ENCODE measurements at places on chromosomes 12 and 14.
A peak's percentile ranks its signal among the peaks of the same experiment; 100 is the strongest.

DNA sequence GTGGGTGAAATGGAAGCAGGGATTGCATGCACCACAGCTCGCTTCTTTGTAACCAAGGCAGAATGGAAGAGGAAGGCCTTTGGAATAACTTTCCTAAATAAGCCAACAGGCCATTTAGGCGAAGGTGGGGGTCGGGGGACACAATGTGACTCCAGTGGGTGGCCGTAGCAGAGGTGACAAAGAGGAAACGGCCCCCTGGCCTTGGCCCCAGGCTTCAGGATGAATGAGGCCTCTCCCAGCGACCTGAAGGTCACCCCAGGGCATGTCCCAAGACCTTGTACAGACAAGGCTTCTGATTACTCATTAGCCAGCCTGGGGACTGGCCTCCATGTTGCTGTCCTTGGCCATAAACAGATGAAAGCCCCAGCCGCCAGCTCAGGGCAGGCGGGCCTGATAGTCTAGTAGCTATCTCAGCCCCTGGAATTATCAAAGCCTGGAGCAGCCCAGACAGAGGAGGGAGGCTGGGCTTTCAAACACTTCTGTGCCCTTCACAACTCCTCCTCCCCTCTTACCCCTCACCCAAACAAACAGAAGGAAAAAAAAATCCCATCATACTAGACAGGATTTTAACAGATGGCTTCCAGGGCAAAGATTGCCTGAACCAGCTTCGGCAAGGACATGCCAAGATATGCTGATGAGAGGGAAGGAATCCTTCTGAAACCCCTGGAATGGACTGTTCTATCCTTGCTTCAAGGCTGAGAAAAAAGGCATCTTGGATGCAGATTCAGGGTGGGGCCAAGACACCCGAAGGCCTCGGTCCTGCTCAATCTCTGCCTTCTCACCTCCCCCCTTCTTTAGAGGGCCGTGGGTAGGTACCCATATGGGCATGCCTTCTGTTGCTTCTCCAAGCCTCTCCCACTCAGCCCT lies 142.3 kb upstream of the PARP11 start:
- DNase-seq, result no peak

GRCh38 chr12:98799146-98799810 lies 154.2 kb downstream of the APAF1 start:
- no peak for DNase-seq

DNA sequence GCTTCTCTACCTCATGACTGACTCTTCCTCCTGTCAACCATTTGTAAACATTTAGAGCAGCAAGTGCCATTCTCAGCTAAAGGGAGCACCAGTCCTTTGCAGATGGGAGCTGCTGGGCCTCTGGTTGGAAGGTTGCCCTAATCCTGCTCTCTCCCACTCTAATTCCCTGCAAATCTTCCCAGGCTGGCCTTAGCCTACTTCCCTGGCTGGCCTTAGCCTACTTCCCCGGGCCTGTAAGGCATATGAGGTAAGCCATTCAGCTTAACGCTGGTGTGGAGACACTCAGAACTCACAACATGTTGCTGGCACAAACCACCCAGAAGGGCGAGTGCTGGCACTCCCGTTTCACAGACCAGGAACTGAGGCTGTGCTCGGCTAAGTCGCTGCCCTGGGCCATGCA lies 69.0 kb downstream of the CPSF2 start:
- no peak for DNase-seq

GRCh38 chr14:101962503-101962874 lies 1.9 kb upstream of the DYNC1H1 start:
- DNase-seq, result peak; percentile 93

- no peak for DNase-seq
Observed at GRCh38 chr12:60836651-60837050, 1240.8 kb downstream of the SLC16A7 start.

DNA sequence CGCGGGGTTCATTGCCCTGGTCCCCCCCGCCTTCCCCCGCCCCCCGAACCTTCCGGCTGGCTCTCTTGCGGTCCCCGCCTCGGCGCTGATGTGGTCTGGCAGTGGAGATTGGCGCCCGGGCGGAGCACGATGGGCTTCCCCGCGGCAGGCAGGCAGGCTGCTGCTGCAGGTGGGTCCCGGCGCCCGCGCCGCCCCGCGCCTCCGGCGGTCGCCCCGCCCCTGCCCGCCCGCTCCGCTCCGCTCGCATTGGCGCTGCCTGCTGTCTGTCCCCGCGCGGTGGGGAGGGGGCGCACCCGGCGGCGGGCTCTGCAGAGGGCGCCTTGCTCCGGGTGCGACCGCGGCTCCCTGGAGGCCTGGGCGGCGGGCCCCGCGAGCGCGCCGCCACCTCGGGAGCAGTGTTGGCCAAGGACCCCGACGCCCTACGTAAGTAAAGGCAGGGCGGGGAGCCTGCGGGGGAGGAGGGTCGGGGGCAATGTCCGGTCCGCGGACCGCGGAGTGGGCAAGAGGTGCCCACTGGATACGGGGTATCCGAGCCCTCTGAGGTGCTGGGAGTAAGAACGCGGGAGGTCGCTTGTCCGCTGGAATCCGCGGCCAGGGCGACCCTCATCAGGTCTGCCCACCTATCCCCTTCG lies at the start of gene AKAP5:
TSS of gene AKAP5 (plus strand) at position 309 of the 632 bp plus-strand sequence. CDS start 2,896 bp downstream, outside the sequence.
- DNase-seq, result peak; percentile 39

DNA sequence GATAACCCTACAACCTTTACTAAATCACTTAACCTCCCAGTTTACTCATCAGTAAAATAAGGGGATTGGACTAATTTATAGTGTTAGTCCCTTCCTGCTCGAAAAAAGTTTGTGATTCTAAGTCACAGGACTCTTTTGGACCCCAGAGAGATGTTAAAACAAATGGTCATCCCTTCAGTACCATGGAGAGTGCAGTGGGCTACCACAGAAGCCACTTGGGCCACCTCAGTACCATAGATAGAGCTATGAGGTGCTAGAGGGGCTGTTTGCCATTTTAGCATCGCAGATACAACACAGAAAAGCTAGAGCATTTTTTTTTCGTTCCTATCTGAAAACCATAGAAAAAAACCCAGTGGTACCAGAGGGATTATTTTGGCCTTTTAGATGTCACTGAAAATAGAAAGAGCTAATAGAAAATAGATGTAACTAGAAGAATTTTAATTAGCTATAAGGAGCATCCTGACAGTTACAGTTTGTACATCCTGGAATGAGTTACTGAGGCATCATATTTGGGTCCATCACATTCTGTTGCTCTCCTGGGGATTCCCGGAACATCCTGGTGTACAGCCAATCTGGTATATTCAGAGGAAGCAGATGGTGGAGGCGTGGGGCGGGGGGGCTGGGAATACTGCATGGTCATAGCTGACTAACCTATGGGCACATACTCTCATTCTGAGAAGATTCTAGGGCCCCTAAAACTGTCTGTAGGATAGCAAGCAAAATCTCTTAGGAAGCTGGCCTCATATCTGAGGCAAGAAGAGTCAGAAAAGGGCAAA lies 2.8 kb downstream of the ZNF219 start:
- DNase-seq, result peak; percentile 61

GRCh38 chr12:69059465-69060457 lies 126.8 kb upstream of the CPM start:
- DNase-seq, result peak; percentile 93

DNA sequence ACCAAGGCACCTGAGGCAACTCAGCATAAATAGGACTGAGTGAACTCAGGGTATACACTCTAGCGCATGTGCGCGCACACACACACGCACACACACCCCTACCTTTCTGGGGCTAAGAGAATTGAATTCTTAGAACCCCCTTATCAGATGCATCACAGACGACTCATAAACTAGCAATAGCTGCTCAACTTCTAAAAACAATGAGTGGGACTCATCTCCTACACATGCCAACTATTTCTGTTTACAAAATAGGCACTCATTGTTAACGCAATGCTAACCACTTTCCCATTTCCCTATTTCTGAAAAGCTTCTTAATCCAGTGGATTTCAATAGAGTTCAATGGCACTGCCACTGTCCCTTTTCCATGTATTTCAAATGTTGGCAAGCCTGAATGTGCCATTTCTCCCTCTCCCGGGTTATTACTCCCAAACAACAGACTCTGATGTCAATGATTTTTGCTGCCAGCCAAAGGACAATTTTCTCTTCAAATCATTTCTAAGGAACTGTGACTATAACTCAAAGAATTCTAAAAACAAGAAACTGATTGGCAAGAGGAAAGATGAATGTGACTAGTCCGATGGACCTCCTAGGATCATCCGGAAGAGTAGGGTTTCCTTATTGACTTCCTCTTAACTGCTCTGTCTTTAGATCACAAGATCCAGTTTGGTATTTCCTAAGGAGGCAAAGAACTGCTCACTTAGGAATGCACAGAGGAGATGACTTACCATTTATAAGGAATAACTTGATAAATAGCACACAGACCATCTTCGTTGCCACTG lies 48.8 kb downstream of the SLC38A1 start:
- peak; percentile 88 for DNase-seq

- DNase-seq, result no peak
Observed at GRCh38 chr12:14111230-14111865, 129.9 kb upstream of the GRIN2B start.

DNA sequence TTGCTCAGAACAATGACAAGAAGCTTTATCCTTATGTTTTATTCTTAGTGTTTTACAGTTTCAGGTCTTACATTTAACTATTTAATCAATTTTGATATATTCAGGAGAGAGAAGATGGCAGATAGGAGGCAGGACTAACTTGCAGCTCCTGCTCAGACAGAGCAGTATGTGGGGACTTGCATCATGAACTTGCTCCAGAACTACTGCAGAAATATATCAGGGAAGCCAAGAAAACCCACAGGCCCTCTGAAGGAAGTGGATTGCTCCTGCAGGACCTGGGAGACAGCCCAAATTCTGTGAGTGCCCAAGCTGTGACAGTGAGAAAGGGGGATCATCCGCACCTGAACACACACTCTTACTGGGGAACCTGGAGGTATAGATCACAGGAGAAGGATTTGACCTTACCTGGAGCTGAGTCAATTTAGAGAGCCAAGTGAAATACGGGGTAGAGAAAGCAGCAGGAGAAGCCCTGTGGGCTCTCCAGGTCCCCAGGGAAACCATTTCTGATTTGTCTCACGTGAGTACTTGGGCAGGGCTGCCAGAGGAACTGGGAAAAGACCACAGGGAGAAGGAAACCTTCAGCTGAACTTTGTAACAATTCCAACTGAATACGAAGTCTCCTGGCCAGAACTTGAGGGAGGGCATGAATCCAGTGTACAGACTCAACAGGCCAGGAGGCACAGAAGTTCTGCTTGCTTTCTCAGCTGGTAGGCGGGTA lies 28.9 kb upstream of the TSPAN8 start:
- no peak for DNase-seq

GRCh38 chr12:52224151-52224550 lies 8.9 kb upstream of the KRT7 start:
- peak; percentile 66 for DNase-seq

- no peak for DNase-seq
Observed at GRCh38 chr12:62292761-62293344, 32.6 kb downstream of the USP15 start.

- peak; percentile 49 for DNase-seq
Observed at GRCh38 chr12:113889891-113890581, 76.1 kb downstream of the RBM19 start.

DNA sequence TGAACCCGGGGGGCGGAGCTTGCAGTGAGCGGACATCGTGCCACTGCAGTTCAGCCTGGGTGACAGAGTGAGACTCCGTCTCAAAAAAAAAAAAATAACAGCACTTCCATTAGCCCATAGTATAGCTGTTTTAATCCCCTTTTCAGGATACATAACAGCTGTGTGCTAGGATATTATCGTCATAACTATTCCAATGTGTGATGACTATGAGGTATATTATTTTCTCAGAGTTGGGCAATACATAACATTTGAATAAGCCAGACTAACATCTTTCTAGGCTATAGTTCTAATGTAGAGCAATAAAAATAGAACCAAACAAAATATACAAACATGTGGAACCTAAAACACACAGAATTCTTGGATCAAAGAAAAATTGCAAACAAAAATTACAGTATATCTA lies 57.1 kb downstream of the MARK3 start:
- peak; percentile 38 for DNase-seq

- DNase-seq, result no peak
Observed at GRCh38 chr14:74395094-74395493, 30.9 kb downstream of the SYNDIG1L start.

- no peak for DNase-seq
Observed at GRCh38 chr12:242496-242895, 20.1 kb downstream of the SLC6A13 start.

- DNase-seq, result peak; percentile 63
Observed at GRCh38 chr12:51183816-51184215, 10.9 kb upstream of the TFCP2 start.

DNA sequence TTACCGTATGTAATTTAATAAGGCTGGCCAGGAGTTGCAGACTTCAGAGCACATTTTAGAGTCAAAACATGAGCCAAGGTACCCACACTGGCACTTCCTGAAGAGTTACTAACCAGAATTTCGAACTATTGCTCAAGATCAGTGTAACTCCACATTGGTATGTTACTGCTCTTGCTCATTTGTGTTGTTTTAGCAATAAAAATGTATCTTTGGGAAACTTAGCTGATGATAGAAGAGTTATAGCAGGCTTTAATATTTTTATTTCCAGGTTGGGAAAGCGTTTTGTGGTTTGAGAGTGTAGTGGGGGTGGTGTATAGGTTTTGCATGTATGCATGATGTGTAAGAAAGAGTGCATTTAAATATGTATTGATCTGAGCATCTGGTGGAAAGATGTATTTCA lies 96.6 kb downstream of the SCN8A start:
- DNase-seq, result peak; percentile 85

DNA sequence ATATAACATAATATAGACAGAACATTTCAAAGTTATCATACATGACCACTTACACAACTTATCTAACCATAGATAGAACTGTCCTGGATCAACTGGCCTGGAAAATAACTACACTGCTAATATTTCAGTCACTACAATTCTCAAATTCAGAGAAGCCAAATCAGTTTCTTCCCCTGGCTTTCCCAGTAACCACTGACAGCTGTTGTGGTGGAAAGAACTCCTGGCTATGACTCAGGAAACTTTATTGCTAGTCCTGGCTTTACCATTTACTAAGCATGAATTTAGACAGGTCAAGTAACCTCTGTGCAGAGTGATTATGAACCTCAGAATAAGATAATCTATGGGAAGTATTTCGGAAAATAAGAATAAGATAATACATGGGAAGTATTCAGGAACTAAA lies 244.9 kb upstream of the DIO2 start:
- DNase-seq, result peak; percentile 52

GRCh38 chr14:37594238-37594970 lies 645 bp downstream of the FOXA1 start:
- DNase-seq, result peak; percentile 76

- no peak for DNase-seq
Observed at GRCh38 chr12:29992366-29992765, 208.6 kb upstream of the TMTC1 start.

DNA sequence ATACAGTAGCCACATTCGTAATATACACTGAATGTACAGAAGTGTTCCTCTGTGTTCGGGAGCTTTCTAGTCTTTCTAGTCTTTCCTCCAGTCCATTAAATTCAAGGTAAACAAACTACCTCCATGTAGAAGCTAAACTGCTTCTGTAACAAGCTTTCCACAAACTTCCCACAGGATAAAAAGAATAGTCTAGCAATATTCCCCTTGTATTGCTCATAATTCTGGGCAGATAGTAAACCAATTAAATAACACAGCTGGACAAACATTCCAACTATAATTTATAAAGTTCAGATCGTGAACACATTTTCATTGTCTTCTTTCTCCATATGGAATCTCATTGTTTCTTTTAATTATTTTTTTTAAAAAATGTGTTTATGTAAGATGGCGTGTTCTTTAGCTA lies 307.2 kb downstream of the AEBP2 start:
- DNase-seq, result peak; percentile 52

- DNase-seq, result peak; percentile 38
Observed at GRCh38 chr12:388541-389141, 479 bp downstream of the KDM5A start.

GRCh38 chr12:122207391-122207790 lies 3.9 kb downstream of the B3GNT4 start:
- no peak for DNase-seq

- no peak for DNase-seq
Observed at GRCh38 chr12:65496617-65497016, 218.1 kb downstream of the MSRB3 start.

Data from EH (cell line).